Activated CD4-positive, CD25-positive, alpha-beta regulatory T cell (primary cell): ENCODE measurements at places on chromosomes 5 and 9.

DNA sequence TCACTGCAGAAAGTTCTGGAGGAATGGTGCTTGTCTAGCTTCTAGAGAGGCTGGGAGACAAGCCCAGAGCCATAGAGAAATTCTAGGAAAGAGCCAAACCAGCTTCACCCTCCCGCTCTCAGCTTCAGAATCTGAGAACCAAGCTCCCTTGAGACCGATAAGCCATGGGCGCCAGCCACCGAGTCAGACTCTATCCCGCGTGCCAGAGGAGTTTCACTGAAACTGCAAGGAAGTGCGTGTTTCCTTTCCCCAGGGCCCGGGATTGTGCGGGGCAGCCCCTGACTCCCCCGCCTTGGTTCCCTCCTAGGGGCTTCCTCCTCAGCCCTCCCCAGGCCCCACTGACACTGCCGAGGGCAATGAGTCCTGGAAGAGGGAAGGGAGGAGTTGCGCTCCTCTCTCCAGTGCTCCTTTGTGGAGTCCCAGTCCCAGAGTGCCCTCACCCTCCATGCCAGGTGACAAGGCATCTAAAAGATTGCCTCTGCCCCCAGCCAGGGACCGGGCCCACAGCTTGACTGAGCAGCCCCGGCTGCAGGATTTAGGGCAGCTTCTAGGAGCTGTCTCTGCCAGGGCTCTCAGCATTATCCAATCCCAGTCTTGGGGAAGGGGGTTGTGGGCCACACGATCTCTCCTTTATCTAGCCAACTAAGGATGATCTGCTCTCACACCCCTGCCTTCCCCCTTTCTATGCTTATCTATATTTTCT is 18.4 kb upstream of the TCF7 start:
- DNase-seq, result no peak

- no peak for DNase-seq
Observed at GRCh38 chr5:138653502-138653901, 78.3 kb upstream of the HSPA9 start.

DNA sequence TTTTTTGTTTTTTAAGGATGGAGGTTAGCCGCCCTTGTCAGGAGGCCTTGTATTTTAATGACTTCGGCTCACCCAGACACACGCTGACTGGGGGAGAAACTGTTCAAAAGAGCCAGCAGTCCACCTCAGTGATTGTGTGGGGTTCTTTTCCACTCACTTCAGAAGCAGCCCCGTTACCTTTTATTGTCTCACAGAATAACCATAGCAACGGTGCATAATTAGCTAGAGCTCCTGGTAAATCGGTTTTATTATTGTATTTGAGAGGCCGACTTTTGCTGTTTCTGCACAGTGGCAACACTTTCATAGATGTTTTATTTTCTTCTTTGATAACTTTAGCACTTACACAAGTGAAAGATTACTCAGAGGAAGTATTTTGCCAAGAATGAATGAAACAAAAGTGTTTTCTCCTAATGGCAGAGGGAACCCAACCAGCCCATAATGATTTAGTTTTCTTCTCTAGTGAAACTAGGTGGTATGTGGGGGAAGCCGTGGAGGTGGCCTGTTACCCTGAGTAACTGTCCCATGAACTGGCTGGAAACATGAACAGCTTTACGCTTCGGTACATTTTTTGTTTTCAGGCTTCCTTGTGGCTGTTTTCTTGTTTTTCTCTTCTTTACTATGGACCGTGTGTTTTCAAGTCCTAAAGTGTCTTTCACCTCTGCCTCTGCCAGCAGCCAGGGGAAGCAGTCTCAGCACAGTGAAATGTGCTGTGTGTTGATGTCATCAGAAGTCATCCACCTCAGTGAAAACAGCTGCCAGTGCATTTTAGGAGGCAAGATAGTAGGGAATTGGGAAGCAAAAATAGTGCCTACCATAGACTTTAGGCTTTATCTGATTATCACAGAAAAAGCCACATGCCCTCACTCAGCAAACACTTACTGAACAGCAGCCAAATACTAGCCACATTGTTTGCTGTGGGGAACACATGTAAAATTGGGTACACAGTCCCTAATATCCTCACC is 414.7 kb downstream of the KDM4C start:
- no peak for DNase-seq

- DNase-seq, result no peak
Observed at GRCh38 chr9:126773004-126773607, 31.7 kb upstream of the ZBTB43 start.

GRCh38 chr9:26058111-26058895 is 380.1 kb upstream of the TUSC1 start:
- no peak for DNase-seq

DNA sequence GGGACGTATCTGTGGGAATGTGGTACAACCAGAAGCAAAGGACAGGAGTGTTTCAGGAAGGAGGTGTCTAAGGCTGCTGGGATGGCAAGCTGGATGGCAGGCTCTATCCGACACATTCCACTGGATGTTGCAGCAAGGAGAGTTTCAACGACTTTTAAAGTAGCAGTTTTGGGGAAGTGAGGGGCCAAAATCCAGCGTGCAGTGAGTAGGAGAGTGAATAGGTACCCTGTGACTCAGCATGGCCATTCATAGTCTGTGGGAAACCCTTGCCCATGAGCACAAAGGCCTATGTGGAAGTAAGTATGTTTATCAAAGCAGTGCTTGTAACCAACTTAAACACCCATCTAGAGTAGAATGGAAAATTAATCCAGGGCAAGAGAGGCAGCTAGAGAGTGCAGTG is 664.7 kb downstream of the ACTL7B start:
- DNase-seq, result no peak

GRCh38 chr5:18687429-18687828 is 1053.2 kb downstream of the TAF11L14 start:
- no peak for DNase-seq

DNA sequence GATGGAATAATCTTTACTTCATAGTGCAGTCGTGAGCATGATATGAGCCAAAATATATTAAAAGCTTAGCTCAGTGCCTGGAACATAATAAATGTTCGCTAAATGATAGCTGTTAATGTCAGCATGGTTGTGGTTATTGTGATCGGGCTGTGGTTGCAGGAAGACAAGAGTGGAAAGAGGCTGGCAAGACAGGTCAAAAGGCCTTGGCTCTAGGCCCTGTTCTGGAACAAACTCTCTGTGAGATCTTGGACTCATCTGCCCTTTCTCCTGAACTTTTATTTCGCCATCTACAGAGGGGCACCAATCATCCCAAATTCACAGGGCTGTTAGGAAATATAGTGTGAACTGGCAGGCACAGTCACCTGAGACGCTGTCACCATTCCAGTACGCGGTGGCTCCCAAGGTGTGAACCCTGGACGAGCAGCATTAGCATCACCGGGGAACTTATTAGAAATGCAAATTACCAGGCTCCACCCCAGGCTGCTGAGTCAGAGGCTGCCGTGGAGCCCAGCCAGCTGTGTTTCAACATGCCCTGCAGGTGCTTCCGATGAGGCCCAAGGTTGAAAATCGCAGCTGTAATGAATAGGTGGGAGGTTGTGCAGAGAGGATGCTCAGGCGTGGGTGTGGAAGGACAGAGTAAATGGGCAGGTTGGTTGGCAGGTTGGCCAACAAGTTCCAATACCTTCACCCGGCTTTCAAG is 50.2 kb upstream of the SAP30L start:
- no peak for DNase-seq

DNA sequence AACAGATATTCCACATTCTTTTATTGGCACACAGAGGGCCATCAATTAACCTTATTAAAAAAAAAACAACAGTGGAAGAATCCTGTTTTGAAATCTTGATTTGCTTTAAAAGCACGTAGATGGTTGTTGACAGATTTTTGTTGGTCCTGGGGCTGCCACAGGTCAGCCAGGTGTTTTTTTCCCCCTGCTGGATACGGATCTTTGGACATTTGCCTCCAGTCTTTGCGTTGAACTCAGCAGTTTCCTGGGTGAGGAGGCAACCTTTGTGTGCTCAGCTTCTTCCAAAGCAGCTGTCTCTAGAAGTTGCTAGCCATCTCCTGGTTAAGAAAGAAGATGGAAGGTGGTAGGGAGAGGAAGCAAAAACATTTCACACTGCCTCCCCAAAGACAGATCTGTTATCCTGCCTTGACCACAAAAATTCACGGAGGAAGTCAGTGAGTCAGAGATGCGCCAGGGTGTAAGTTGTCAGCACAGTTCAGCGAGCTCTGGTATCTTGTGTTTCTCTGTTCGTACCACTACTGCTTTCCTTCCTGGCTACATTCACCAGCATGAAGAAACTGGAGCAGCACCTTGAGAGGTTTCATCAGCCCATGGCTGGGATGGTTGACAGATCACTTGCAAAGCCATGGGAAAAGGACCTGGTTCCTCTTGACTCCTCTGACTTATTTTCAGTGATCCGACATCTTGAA is 207.3 kb downstream of the ARHGAP26 start:
- DNase-seq, result no peak

GRCh38 chr9:130765137-130766020 is 69.7 kb upstream of the ABL1 start:
- no peak for DNase-seq

- DNase-seq, result no peak
Observed at GRCh38 chr5:93658044-93658443, 75.0 kb downstream of the NR2F1 start.

- peak; percentile 8 for DNase-seq
Observed at GRCh38 chr9:124291801-124292396, 34.1 kb downstream of the NEK6 start.

DNA sequence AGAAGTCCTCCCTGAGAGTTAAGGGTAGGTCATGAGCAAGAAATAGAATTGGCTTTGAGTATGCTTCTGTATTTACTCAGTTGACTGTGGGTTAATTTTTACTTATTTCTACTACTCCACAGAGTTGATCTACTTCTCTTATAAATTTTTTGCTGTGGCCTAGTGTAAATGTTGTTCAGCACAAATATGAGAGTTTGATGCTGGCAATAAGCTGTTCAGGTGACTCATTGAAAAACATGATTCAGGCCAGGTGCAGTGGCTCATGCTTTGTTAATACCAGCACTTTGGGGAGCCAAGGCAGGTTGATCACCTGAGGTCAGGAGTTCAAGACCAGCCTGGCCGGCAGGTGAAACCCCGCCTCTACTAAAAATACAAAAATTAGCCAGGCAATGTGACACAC is 4.5 kb upstream of the CDK7 start:
- no peak for DNase-seq

GRCh38 chr9:20309124-20309523 is 313.2 kb downstream of the MLLT3 start:
- no peak for DNase-seq

DNA sequence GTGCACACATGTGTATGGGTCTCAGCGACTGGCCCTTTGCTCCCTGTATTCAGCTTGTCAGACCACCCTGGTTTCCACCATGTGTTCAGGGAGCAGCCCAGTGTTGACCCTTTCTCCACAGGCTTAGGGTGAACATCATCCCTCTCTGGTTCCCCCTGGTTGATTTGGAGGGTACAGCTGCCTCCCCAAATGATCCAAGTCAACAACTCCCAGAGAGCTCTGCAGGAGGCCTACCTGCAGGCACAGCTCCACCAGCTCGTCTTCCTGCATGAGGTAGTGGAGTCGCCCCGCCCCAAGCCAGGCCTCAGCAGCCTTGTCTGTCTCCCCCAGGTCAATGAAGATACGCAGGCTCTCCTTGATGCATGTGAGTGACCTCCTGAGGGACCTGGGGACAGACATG is 50.5 kb downstream of the SH3TC2 start:
- no peak for DNase-seq

DNA sequence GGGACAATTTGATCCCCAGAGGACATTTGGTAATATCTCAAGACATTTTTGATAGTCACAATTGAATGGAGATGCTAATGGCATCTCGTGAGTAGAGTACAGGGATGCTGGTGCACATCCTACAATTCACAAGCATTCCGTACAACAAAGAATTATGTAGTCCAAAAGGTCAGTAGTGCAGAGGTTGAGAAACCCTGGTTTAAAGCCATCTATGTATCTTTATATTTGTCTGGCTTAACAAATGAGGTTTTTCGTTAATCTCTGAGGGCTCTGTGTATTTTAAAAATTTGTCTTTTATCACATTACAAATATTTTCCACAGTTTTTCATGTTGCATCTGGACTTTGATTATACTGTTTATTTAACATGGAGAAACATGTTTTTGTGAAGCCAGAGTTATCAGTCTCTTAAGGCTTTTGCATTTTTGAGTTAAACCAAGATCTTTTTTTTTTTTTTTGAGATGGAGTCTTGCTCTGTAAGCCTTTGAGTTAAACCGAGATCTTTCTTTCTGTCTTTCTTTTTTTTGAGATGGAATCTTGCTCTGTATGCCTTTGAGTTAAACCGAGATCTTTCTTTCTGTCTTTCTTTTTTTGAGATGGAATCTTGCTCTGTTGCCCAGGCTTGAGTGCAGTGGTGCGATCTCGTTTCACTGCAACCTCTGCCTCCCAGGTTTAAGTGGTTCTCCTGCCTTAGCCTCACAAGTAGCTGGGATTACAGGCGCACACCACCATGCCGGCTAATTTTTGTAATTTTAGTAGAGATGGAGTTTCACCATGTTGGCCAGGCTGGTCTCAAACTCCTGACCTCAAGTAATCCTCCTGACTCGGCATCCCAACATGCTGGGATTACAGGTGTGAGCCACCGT is 2.8 kb downstream of the HSDL2 start:
- no peak for DNase-seq

DNA sequence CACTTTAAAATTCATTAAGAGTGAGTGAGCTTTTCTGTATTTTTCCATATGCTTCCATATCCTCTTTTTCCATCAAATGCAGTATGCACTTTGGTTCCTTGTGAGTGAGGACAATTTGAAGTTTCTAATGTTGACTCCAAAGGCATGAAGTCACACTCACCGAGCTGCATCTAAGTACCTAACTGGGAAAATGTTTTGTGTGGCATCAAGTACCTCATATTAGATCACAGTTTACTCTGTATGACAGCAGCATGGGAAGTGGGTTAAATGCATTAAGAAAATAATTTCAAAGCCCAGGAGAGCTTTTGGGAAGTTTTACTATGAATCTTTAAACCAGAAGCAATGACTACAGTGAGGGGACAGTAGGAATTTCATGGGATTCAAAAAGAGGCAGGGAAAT is 207.0 kb downstream of the EFNA5 start:
- no peak for DNase-seq

GRCh38 chr9:99693888-99694287 is 127.8 kb upstream of the NR4A3 start:
- no peak for DNase-seq

DNA sequence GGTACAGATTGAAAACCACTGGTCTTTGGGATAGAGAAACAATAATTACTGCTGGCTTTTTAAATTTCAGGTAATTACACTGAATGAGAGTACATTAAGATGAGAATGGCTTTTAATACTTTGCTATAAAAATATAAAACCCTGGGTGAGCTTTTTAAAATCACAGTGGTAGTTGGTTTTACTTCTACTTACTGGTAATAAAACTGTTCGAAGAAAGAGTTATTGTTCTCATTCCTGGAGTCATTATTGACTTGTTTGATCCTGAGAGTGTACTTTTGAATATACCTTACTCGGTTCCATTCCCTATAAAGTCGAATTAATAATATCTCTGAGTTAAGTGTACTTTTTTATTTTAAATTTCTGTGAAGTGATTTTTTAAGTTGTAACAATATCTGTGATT is 21.5 kb downstream of the MELK start:
- DNase-seq, result no peak
